Activated naive CD4-positive, alpha-beta T cell treated with anti-CD3 and anti-CD28 coated beads, Interleukin-2, amount 50 U/mL, for 72 hours (primary cell): ENCODE measurements at places on chromosomes 5 and 9. TPM values are rescaled to one million over a fixed set of nuclear protein-coding genes. Genes with fewer than 3 reads are reported as not detected.

GRCh38 chr5:59249160-59249559 is 644.4 kb downstream of the PDE4D start:
- DNase-seq = no peak

Gene FLT4
- total RNA-seq = 2.6 TPM

DNA sequence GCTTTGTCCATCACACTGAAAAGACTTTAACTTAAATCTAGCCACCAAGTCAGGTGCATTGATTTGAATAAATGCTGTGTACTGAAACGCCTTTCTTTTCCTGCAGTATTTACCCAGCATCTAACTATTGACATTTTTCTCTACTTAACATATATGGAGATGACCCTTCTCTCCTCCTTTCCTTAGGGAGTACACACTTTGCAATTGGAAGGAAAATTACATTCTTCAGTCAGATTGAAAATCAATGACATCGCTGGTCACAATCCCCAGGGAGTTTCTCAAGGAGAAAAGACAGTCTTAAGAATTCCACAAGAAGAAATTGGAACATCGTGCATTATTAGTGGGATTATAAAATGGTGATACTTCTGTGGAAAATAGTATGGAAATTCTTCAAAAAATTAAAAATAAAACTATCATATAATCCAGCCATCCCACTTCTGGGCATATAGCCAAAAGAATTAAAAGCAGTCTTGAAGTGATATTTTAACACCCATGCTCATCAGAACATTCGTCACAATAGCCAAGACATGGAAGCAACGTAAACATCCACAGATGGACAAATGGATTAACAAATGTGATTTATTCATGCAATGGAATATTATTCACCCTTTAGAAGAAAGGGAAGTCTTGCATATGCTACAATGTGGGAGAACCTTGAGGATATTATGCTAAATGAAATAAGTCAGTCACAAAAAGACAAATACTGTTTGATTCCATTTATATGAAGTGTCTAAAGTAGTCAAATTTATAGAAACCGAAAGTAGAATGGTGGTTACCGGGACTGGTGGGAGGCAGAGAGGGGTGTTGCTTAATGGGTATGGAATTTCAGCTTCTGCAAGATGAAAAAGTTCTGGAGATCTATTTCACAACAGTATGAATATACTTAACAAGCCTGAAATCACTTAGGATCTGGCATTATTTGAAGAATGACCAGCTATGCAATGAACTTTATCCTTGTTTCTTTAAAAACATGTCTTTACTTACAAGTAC is 14.3 kb upstream of the FREM1 start:
- no peak for DNase-seq

DNA sequence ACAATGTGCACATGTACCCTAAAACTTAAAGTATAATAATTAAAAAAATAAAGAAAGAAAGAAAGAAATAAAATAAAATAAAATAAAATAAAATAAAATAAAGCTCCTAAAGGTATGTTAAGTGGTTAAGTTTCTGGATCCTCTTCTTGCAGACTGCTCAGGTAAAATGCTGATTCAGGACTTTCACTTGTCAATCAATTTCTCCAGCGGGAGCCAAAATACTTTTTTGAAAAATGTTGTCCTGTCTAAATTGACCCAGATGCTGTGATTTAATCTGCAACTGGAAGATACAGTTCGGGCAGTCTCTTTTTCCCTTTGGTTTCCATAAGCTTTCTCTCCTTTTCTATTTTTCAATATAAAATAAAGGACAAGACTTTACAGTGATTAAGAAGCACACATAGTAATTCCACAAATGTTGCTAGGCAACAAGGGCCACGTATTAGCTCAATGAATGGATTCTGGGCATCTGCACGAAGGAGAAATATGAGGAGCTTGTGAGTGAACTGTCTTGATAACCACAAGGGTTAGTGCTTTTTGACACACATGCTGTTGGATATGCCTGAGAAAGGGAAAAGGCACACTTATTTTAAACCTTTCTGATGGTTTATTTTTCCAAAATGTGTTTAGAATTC is 38.6 kb downstream of the HTR4 start:
- DNase-seq = no peak

DNA sequence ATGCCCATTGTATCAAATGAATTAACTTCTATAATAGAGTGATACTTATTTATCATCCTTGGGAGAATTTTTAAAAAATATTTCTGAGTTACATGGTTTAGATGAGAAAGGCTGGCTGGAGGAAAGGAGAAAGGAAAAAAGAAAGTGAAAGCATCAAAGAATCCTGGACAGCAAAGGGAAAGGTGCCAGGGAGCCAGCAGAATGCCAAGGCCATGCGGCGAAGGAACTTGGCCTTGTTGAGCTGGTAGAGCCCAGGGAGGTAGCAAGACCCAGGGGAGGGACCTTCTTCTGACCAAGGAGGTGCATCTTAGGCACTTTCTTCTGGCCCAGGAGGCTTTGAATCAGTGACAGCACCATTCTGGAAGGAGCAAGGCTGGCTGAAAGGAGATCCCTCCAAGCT is 240.5 kb downstream of the ENC1 start:
- DNase-seq = no peak

Gene GLRA1
- total RNA-seq = not detected

- no peak for DNase-seq
These were observed 20.1 kb downstream of the ALG2 start for GRCh38 chr9:99201603-99202002.

DNA sequence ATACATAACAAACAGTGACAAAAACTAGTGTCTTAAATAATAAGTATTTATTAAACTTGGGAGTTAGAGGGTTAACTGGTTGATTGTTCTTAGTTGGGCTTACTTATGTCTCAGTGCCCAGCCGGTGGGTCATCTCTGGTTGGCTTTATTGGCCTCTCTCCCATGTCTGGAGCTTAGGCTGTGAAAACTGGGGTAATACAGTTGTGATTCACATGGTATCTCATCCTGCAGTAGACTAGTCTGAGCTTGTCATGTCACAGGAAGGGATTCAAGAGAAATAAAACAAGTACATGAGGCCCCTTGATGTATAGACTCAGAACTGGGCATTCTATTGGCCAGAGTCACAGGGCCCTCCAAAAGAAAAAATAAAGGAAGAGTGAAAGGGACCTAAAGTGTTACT is 466.4 kb upstream of the SMC2 start:
- DNase-seq = no peak

DNA sequence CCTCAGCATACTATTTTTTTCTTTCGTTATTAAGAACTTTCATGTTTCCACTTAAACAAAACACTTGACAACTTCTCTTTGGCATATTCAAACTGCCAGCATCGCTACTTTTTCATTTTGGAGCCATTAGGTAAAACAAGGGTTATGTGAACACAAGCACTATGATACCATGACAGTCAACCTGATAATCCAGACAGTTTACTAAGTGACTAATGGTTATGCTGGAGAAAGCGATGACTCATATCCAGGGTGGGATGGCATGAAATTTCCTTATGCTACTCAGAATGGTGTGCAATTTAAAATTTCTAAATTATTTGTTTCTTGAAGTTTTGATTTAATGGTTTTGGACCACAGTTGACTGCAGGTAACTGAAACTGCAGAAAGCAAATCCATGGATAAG is 29.9 kb upstream of the PRSS3 start:
- DNase-seq = no peak

DNA sequence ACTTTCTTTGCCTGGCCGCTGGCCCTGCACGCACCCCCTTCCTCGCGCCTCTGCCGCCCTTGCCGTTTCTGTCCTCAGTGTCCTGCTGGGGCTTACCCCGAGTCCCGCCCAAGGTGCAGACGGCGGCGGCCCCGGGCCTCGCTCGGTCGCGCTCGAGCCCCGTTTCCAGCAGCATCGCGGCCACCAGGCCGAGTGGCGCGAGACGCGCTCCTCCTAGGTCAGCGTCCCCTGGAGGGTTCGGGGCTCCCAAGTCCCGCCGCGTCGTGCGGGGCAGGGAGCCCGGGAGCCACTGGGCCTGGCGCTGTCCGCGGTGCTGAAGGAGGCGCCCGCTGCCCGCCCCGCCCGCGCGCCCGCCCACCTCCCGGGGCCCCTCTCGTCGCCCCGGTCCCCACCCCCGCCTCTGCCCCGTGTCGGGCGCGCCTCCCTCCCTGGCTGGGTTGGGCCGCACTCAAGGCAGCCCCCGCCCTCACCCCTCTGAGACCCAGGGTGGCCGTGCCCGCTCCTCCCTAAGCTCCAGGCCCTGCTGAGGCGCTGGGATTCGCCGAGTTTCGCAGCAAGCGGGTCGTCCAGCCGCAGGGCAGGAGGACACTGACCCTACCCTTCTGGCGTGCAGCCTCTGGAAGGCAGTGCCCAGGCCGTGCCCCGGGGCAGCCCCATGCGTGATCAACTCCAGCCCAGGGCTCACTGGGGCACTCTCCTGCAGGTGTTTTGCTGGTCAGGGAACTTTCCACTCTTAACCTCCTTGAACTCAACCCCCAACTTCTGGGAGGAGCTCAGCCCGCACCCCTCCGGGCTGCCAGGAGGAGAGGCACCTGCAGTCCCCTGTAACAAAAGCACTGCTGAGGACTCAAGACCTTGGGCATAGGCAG is at the start of gene LHX3:
Gene LHX3 (minus strand): TSS at position 291 of the 869 bp plus-strand sequence. CDS start 116 bp downstream, at position 175.
- no peak for DNase-seq

DNA sequence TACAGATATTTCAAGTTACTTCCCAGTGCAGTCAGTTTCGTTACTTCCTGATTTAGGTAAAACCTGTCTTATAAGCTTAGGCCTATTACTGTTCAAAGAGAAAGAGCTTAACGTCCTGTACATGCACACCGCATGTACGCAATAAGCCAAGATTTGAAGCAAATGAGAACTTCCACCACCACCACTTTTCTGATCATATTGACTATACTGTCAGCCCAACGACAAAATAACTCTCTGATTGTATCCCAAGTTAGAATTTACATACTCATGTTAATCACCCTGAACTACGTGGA is 5.1 kb downstream of the NFIB start:
- no peak for DNase-seq

DNA sequence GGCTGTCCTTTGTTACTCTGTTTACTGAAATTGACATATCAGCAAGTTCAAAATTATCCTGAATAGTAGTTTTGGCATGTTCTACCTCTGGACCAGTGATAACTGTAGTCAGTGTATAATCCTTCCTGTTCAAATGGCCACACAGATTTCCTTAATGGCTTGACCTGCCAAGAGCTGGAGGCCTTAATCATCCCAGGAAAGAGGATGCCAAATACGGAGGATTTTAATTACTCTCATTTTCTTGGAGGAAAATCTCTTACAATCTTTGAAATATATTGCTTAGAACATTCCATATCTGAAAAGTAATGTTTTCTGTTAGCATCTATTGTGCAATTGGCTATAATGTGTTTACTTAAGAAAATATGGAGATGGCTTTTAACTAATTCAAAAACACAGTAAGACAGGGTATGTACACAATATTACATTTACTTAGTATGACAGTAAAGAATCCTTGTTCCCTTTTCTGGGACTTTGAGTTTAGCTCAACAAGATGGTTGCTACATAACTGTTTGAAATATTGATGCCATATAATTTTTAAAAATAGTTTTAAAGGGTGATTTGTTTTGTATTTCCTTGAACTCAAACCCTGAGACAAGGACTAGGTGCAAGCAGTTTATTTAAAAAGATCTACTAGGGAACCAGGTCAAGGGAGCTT is 68.9 kb upstream of the SELENOP start:
- no peak for DNase-seq

GRCh38 chr9:90169490-90169889 is 473.1 kb downstream of the DIRAS2 start:
- no peak for DNase-seq

DNA sequence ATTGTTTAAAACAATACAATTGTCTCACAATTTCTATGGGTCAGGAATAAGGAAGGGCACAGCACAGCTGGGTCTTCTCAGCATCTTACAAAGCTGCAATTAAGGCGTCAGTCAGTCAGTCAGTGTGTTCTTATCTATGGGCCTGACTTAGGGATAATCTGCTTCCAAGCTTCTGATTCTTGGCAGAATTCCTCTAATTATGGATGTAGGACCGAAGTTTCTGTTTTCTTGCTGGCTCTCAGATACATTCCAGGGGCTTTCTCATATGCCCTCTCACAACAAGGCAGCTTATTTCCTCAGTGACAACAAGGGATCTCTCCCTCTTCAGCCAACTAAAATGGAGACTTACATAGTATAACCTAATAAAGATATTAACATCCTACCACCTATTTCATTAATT is 1925.3 kb upstream of the ACO1 start:
- DNase-seq = no peak

GRCh38 chr9:137069508-137070091 is 757 bp downstream of the SAPCD2 start:
- no peak for DNase-seq

GRCh38 chr9:133707763-133708245 is 30.3 kb downstream of the SARDH start:
- no peak for DNase-seq

- no peak for DNase-seq
These were observed 119.4 kb downstream of the CRB2 start for GRCh38 chr9:123475407-123475806.

Gene PKD2L2
- total RNA-seq = not detected

DNA sequence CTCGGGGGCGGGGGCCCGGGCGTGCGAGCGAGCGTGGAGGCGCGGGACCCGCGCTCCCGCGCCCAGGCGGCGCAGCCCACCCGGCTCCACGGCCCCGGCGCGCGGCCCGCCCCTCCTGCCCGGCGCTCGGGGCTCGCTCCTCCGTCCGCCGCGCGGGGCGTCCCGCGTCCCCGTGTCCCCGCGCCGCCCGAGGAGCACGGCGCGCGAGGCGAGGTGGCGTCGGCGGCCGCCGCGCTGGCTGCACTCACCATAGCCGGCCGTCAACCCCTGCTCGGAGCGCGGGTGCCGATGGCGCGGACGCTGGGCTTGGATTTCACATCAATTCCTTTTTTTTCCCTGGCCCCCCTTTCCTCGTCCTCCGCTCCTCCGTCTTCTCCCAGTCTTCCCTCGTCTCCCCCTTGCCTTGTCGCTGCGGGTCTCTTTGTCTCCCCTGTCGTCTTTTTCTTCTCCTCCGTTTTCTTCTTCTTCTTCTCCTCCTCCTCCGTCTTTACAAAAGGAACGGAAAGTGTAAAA is 494 bp downstream of the PTCH1 start:
- DNase-seq = no peak

DNA sequence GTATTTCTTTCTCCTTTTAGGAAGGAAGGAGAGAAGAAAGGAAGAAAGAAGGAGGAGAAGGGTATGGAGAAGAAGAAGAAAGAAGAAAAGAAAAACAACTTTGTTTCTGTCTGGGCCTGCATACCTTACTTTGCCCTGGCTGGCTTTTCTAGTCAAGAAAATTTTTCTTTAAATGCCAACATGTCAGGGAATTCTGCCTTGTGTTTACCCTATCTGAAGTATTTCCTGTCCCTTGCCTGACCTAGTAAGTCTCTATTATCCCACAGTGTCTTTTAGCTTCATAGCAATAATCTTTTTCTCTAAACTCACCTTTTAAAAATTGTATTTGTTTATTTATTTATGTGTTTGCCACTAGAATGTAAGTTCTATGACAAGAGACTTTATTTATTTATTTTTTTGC is 1864.1 kb downstream of the EFNA5 start:
- DNase-seq = no peak
